ENCODE measurements at places on chromosomes 1 and 21. TPM values are rescaled to one million over a fixed set of nuclear protein-coding genes. Genes with fewer than 3 reads are reported as not detected.

GRCh38 chr1:68231627-68232288 lies 565 bp downstream of the WLS start:
- DNase-seq, result no peak

GRCh38 chr1:97202481-97203380 lies 481.1 kb downstream of the PTBP2 start:
- DNase-seq, result no peak

DNA sequence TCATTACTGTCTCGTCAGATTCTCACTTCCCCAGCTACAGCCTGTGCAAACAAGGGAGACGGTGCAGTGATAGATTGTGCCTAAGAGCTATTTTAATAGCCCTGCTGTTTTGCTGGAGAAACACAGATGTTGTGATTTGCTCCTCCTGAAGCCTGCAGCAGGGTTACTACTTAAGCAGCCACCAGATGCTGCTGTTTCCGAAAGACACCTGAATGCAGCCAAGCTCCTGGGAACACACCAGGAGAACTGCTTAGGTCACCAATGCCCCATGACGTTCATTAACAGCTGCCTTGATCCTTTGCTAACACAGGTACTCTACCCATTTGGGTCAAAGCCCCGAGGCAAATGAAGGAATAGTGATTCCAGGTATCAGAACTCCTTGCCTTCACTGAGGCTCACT lies 411.8 kb upstream of the DAB1 start:
- DNase-seq, result no peak

GRCh38 chr1:53311702-53312305 lies 16.1 kb downstream of the LRP8 start:
- no peak for DNase-seq

DNA sequence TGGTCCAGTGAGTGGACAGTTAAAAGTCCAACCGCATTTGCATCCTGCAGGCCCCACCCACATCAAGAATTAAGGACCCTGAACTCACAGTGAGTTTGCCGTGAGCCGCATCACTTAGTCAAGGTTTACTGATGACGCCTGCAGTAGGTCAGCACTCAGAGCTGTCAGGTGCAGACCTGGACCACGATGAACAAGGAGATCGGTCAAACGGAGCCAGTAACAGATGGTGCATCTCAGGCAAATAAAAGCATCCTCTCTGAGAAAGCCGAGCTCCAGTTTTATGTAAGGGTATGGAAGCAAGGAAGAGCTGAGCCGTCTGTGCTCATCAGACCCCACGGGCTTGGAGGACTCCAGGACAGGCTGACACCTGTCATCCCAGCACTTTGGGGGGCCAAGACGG lies 4.5 kb downstream of the PRDM15 start:
- no peak for DNase-seq

DNA sequence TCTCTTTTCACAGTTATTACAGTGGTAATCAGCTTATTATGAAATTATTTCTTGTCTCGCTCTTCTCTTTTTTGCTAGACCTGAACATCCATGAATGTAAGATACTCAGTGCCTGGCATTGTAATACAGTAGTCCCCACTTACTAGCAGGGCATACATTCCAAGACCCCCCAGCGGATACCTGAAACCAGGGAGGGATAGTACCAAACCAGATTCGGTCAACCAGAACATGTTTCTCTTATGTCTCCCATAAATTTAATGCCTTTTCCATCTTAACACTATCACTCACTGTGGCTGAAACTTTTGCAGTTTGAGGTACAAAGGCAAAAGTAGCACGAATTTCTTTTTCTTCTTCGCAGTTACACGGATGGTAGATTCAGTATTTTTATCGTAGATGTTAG lies 24.6 kb upstream of the B3GALT2 start:
- no peak for DNase-seq

DNA sequence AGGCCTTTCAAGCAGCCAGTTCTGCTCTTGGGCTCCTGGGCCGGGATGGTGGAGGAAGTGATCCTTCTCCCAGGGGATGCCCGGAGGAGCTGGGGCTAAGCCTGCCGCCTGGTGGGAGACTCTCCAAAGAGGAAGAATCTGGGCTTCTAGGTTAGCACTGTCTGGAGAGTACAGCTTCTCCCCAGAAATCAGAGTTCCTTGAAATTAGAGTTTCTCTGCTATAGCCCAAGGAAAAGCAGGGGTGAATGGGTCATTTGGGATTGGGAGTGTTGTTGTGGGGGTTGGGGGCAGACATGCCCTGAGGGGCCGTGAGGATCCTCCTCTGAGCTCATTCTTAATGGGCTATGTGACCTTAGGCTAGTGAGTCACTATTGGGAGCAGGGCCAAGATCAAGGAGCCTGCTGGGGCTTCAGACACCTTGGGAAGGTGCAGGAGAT lies 6.5 kb downstream of the LGR6 start:
- DNase-seq, result no peak

DNA sequence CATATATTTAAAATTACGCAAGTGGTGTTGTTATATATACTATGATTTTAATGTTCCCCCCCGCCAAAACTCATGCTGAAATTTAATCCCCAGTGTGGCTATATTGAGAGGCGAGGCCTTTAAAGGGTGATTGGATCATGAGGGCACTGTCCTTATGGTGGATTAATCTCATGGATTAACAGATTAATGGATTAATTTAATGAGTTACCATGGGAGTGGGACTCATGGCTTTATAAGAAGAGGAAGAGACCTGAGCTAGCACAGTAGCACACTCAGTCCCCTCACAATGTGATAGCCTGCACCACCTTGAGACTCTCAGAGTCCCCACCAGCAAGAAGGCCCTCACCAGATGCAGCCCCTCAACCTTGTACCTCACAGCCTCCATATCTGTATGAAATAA lies 34.8 kb downstream of the C1orf198 start:
- no peak for DNase-seq

GRCh38 chr1:45272913-45273371 lies 53.8 kb upstream of the HPDL start:
- DNase-seq, result no peak

GRCh38 chr21:46297338-46298271 lies 11.5 kb downstream of the YBEY start:
- no peak for DNase-seq

SMIM1 gene
- polyA plus RNA-seq, result 10.2 TPM

LUZP1 gene
- polyA plus RNA-seq, result 30.7 TPM

ATP1A2 gene
- polyA plus RNA-seq, result 4.7 TPM

- no peak for DNase-seq
These were observed 177.7 kb upstream of the HP1BP3 start for GRCh38 chr1:20964540-20965484.

DNA sequence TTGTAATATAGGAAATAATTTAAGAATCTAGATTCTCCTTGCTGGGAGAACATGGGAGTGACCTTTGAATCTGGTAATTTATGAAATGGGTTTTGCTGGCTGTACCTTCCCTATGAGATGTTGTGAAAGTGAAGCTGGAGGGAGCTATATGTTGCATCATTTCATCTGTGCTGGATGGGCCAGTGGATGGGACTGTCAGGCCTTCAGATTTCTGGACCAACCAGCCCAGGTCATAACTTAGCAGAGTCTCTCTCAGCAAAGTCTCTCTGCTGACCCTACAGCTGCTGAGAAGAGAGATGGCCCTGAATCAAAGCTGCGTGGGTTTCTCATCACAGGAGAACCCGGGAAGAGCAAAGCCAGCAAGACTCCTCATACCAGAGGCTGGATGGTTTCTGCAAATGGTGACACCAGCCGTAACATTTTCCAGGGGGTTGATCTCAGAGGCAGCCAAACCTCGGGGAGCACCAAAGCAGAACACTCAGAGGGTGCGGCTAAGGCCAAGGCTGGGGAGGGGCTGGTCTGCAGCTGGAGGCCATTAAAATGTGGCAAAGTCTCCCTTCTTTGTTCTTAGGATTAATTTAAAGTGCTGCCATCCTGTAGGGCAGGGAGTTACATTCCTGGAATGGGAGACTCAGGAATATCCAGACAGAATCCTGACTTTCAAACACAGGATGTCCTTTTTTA lies 18.2 kb upstream of the PTGFRN start:
- no peak for DNase-seq

DNA sequence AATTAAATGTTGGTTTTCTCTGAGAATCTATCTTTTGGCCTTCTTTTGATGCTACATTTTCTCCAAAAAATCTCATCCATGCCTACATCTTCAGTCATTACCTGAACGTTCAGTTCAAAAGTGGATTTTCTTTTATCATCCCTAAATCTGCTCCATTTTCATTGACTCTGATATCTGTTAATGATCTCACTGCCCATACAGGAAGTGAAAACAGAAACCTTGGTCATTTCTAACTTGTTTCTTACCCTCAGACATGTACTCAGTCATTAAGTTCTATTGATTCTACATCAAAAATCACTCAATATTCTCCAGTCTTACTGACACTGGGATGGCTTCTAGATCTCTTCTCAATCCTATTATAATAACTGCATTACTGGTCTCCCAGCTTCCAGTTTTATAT lies 22.7 kb downstream of the PRKACB start:
- DNase-seq, result no peak

DNA sequence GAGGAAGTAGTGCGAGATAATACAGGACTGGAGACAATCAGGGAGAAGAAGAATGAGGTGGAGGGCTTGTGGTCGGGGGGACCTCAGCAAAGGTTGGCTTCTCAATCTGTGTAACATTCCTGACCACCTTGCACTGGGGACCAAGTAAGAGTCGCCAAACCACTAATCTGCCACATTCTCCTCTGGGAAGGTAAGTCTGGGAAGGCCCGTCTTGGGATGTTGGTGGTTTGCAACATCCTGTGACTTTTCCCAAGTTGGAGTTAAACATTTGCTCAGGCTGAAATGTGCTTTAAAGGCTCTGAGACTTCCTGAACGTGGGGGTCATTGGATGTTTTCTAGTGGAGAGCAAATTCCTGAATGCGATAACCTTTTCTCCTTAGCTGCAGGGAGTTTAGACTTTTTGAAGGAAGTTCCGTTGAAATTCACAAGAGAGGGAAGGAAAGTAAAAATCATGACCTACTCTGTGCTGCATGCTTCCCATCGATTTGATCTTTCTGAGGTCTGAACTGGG lies 325.9 kb downstream of the RPS6KC1 start:
- DNase-seq, result no peak

GRCh38 chr1:39876144-39876543 lies 7.2 kb downstream of the TRIT1 start:
- DNase-seq, result no peak

PTGER3 gene
- 36.6 TPM for polyA plus RNA-seq

LCE3D gene
- not detected for polyA plus RNA-seq

DNA sequence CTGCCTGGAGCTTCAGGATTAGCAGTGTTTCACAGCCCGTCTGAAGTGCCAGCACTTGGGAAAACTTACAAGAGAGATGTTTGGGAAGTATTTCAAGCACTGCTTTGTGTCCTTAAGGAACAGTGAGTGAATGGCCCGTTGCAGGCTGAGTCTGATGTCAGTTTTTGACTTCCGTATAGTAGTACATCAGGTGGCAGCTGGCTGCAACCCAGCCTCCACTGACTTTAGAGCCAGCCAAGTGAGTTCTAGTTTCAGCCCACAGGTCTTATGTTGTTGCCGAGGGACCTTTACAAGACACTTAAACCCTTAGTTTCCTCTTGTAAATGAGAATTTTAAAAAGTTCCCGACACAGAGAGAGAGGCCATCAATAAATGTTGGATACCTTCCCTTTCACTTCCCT lies 35.0 kb downstream of the UCK2 start:
- DNase-seq, result no peak

REN gene
- polyA plus RNA-seq, result 80.3 TPM

GRCh38 chr1:209157546-209158249 lies 425.8 kb upstream of the CAMK1G start:
- DNase-seq, result no peak
